ENCODE measurements at places on chromosomes 6 and 20.

- no peak for DNase-seq
Observed at GRCh38 chr20:11687546-11688292, 230.0 kb upstream of the BTBD3 start.

DNA sequence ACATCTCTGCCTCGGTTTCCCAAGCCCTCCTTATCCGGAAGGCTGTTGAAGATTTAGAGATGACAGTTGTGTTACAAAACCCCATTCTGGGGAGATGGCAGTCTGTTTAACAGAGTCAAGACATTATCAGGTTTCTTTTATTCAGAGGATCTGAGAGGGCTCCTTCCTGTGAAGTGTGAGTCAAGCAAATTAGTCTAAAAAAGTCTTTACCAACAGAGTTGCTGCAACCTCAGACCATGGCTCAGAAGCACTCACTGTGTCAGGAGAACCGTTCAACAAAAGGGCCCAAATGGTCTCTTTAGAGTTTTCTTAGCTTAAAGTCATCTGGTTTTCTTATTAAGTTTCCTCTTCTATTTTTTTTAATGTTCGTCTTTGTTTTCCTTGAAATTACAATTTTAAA is 717.8 kb downstream of the EPM2A start:
- DNase-seq: no peak

GRCh38 chr20:56453352-56453751 is 15.1 kb upstream of the RTF2 start:
- no peak for DNase-seq

GRCh38 chr6:159716247-159717096 is 10.8 kb upstream of the WTAP start:
- no peak for DNase-seq

- DNase-seq: no peak
Observed at GRCh38 chr6:92459606-92460005, 959.8 kb downstream of the EPHA7 start.

GRCh38 chr6:52632011-52632410 is 38.9 kb upstream of the TMEM14A start:
- DNase-seq: no peak

DNA sequence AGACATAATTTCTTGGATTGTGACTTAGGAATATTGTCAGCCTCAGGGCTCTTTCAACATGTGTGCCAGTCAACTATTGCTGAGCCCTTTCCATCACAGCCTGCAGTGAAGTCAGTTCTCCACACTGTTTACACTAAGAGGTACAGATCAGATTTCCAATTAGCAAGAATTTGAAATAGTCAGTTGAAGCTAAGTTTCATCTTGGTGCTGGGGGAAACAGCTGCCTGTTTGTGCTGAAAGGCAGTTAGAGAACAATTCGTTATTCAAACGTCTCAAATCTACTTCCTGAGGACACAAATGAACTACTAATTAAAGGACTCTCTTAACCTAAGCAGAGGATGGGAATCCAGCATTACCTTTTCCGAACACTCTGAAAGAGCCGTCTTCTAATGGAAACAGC is 25.9 kb downstream of the ADGRF1 start:
- DNase-seq: no peak

GRCh38 chr6:71965404-71965803 is 79.1 kb downstream of the RIMS1 start:
- no peak for DNase-seq

- DNase-seq: no peak
Observed at GRCh38 chr6:2659882-2660281, 90.8 kb downstream of the MYLK4 start.

- peak; percentile 54 for DNase-seq
Observed at GRCh38 chr6:26175428-26176181, 88.4 kb downstream of the HFE start.

DNA sequence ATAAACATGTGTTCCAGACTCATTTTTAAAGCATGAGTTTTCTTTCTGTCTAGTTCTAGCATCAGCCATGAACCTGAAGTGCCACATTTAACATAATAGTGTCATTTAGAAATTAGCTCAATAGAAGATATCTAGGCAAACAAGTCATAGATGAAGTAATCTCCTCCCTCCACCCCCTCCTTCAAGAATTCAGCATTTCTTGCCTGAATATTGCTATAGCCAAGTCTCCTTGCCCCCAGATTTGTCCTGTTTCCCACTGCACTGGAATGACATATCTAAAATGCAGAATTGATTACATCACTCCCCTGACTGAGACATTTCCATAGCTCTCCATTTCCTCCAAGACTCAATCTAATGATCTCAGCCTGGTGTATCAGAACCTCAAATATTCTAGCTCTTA is 134.9 kb upstream of the BACH2 start:
- DNase-seq: no peak

DNA sequence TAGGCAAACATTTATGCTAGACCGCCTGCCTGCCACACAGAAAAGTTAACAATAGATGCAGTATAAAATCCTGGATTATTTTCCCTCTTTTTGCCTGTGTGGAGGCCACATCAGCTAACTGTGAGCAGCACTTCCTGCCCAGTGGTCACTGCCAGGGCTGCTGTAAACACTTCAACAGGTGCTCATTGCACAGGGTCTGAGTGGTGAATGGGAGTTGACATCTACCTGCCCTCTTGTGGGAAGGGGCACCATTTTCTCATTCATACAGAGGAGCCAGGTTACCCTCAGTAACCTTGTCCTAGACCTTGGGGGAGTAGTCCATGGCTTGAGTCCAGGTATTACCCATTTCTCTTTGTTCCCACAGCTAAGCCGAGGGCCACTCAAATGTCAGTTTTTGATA is 235.3 kb downstream of the TMEM242 start:
- no peak for DNase-seq

DNA sequence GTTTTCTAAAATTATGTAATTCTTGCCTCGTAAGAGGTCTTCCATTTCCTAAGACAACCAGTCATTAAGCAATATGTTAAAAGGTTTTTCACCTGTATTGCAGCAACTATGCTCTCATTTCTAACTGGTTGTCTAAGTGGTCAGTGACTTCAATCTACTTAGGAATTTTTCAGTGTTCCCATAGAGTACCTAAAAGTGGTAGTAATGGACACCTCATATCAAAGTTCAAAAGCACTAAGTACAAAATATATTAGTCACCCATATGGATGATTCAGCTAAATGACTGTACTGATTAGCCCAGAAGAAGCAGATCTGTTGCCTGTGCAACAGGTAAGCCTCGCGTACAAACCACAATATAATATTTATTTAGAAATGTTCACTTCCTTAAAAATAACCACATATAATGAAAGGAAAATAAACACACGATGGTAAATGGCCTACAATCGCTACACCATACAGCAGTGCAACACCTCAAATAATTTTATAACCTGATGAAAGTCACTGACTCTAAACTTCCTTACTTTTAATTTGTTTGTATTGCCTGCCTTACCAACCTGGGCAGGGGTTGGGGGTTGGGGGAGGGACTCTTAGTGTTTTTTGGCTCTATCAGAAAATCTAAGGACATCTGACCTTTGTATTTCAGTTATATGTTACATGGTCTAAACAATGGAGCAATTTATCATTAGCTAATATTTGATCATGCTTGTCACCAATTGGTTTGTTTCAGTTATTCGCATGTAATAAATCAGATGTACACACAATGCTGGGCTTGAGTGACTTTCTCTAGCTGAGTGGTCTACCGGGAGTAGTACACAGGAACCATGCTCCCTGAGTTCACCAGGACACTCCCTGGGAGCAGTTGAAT is 105.9 kb downstream of the HIVEP2 start:
- DNase-seq: no peak

- DNase-seq: no peak
Observed at GRCh38 chr6:63795006-63795405, 159.4 kb downstream of the PHF3 start.

DNA sequence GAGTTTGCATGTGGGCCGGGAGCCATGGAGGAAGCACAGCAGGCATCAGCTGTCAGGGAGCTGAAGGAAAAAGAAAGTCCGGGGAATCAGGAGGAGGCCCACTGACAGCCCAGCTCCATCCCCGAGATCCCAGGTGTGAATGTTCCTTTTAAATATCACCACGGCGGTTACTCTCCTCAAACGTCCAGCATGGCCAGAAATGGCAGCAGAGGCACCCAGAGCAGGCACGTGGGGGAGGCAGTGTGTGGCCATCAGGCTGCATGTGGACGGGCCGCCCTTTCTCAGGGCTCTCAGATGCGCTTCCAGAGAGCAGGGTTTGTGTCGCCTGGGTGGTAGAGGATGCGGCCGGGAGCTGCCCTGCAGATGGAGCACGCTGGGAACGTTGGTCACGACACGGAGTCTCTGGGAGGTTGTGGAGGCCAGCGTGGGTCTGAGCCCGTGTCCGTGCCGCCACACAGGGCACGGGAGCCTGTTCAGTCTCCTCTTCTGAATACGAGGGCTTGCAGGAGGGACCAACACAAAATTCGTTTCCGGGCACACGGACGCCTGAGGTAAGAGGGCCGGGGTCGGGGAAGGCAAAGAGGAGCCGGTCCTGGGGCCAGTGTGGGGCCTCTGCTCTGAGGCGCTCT is 45.3 kb upstream of the DACT2 start:
- no peak for DNase-seq

DNA sequence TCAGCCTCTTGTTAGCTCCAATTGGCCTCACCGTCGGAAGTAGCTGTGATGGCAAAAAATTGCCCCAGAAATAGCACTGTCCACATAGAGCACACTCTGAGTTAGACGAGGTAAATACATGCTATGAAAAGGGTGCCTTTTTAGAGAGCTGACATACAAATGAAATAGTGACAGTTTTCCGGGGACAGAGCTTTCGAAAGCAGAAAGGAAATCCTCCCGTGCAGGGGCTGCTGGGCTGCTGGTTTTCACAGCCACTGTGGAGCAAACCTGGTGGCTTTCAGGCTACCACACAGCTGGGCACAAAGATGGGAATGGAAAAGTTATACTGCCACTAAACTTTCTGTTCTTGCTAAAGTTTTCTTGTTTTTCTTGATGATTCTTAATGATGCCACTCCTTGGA is 8.3 kb downstream of the SLPI start:
- DNase-seq: no peak

- DNase-seq: no peak
Observed at GRCh38 chr6:106281088-106281487, 44.5 kb downstream of the ATG5 start.

GRCh38 chr6:88442737-88443136 is 276.6 kb upstream of the CNR1 start:
- no peak for DNase-seq

DNA sequence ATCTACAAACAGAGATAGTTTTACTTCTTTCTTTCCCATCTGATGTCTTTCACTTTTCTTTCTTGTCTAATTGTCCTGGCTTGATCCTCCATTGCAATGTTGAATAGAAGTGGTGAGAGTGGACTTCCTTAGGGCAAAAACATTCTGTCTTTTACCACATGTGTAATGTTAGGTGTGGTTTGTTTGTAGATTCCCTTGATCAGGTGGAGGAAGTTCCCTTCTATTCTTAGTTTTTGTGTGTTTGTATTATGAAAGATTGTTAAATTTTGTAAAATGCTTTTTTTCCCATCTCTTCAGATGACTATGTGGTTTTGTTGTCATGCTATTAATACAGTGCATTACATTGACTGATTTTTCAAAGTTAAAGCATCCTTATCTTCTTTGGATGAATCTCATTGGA is 41.6 kb upstream of the DUSP22 start:
- no peak for DNase-seq

GRCh38 chr20:6700563-6701329 is 66.7 kb upstream of the BMP2 start:
- no peak for DNase-seq

DNA sequence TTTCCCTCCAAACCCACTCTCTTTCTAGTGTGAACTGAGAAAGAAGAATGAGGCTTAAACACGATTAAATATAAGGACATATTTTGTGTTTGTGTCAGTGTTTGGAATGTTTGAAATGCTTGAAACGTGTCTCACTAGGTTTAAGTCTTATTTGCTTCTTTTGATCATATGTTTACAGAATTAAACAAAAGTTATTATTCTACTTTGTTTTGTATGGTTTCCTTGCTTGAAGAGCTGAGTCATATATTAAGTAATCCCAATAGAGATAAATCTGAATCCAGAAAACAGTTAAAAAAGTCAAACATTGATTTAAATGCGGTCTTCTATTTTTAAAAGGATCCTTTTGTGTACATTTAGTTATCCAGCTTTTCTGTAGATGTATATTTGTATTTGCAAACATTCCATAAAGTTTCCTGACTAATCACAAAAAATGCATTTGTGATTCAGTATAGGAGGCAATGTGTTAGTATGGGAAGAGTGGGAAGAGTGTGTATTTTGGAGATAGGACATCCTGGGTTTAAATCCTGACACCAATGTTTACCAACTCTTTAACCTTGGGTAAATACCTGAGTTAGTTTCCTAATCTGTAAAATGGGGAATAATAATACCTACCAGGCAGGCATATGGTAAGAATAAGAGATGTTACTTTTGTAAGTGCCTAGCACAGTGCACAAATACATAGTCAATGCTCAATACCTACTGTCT is 72.9 kb downstream of the TSBP1 start:
- no peak for DNase-seq

DNA sequence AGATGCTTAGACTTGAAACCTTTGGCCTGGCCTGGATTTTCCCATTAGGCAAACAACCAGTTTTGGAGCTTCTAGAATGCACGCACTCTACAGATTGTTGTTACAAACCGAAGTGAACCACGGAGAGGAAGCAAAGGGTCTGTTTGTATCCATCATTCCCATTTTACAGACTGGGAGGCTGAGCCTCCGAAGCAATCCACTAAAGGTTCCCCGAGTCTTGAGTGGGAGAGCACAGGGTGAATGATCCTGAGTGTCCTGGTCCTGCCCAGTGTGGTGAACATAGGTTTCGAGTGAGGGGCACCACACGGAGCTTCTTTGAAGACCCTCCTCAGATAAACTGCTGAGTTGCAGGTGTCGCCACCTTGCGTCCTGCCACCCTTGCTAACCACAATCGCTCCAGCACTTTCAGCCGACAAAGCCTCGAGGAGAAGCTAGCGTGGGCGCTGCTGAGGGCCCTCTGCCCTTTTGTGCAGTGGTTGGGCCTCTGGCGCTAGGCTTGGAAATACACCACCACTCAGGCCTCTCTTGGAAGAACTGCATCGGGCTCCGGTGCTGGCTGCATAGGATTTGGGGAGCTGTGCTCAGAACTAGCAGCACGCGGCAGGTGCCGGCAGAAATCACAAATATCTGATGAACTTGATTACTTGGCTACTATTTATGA is 1.4 kb upstream of the PRDM13 start:
- no peak for DNase-seq

GRCh38 chr6:43950731-43951062 is 176.6 kb downstream of the MRPL14 start:
- peak; percentile 30 for DNase-seq

- DNase-seq: no peak
Observed at GRCh38 chr6:89359561-89359960, 7.0 kb upstream of the UBE2J1 start.

DNA sequence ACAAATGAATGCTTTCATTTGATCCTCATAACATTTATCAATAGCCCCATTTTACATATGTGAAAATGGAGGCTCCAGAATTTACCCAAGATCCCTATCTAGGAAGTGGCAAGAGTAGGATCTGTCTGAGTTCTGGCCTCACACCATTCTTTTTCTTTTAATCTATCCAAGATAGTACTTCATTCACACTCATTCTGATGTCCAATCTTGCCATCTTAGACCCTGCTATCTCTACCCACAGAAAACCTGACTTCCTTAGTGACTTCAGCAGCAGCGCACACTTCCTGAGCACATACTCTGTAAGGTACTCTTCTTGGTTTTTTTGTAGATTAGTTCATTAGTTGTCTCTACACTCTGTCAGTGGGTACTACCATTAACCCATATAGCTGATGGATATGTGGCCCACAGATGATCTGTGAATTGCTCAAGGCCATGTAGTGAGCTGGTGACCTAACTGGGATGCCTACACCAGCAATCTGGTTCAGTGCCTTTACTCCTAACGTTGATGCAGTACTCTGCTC is 36.3 kb downstream of the COX4I2 start:
- no peak for DNase-seq

GRCh38 chr6:127566651-127567050 is 10.3 kb upstream of the C6orf58 start:
- no peak for DNase-seq

Measured in H1 (cell line).